CD4-positive, alpha-beta T cell treated with Interferon alpha-2 for 1 hour (primary cell): ENCODE measurements at places on chromosomes 12 and 14.

GRCh38 chr14:35509846-35510245, 24.1 kb upstream of the INSM2 start:
- no peak for DNase-seq

GRCh38 chr12:114746297-114747011, 62.5 kb upstream of the TBX3 start:
- DNase-seq = no peak

DNA sequence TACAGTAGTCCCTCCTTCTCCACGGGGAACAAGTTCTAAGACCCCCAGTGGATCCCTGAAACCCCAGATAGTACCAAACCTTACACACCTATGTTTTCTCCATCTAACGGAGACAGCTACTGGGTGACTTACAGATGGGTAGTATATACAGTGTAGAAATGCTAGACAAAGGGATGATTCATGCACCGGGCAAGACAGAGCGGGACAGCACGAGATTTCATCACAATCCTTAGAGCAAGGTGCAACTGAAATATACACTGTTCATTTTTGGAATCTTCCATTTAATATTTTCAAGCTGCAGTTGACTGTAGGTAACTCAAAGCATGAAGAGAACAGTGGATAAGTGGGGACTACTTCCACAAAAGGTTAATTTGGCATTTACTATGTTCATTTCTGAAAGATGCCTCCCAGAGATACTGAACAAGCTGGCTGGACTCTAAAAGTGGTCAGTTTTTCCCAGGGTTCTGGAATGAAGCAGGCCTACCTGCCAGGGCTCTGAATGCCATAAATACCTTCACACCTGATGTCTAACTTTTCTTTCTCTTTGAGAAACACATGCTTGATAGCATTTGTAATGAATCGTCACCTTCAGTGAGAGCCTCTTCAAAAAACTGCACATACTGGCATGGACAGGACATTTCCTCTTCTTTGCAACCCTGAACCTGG, 127.7 kb upstream of the FOXN3 start:
- DNase-seq = no peak

DNA sequence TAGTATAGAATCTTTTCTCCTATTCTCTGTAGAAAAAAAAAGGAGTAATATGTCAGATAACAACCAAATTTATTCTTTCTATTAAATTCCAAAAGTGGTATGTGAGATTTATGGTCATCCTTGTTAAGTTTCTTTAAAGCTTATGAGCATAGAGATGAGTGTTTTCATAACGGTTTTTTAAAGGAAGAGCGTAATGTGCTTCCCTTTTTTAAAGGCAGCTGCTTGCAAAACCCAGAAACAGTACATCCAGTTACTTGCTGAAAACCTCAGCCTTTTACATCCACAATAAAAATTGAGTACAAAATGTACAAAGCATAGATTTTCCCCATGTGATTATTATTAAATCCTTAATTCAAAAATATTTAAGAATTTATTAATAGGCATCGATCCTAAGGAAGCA, 53.6 kb upstream of the CD163 start:
- DNase-seq = no peak

DNA sequence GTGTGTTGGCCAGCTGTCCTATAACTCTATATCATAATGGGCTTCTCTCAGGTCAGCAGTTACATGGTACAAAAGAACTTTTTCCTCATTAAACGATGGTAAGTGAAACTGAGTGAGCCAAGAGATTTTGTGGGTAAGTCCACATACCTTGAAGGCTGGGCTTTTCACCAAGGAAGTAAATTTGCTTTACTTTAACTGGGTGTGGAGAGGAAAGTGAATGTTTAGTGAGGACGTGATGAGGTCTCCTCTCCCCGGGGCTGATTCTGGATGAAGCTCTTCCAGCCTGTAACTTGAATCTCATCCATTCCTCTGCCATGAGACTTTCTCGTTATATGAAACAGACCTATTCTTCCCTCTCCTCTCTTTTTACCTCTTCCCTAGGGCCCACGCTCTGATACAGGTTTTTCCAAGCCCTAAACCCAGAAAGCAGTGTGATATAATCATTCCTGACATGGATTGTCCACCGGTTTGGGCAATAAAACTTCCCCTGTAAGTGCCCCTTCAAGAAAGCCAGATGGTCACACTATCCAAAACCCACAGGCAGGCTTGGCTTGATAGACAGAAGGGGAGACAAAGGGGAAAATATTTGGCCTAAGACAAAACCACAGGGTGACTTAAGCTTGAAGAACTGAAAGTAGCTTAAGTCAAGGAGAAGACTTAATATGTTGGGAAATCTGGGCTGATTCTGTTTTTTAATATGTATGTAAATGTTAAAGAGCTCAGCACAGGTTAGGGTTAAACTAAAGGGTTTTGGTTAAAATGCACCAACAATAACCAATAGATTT, 50.3 kb downstream of the CIT start:
- no peak for DNase-seq

- DNase-seq = no peak
Observed at GRCh38 chr14:83342590-83342989, 1808.9 kb upstream of the SEL1L start.

- no peak for DNase-seq
Observed at GRCh38 chr14:71209888-71210287, 302.6 kb downstream of the PCNX1 start.
